ENCODE measurements at places on chromosomes 7 and 10.

DNA sequence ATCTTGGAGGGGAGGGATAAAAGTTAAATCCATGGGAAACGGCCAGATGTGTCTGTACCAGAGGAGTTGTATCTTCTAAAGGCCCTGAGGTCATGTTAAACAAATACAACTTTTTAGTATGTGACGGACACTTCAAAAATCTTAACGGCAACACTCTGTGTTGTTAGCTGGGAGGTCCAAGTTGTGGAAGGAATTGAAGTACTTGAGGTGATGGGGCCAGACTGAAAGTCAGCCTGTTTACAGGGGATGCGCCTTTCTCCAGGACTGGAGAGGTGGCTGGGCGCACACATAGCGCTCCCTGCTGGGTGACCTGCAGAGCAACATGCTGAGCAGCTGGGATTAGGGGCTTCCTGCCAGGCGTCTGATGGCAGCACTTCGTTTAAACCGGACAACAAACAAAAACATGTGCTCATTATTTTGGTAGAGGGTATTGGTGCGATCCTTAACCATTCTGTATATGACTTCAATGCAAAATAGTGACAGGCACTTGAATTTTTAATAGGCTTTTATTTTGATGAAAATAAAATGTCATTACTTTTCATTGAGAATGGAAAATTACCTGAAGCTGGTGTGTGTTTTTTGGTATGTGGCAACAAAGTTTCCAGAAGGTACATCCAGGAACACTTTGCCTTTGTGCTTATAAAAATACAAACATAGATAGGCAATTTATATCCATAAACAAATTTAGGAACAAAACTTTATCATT is 198.2 kb downstream of the MLLT10 start:
- no peak for DNase-seq

DNA sequence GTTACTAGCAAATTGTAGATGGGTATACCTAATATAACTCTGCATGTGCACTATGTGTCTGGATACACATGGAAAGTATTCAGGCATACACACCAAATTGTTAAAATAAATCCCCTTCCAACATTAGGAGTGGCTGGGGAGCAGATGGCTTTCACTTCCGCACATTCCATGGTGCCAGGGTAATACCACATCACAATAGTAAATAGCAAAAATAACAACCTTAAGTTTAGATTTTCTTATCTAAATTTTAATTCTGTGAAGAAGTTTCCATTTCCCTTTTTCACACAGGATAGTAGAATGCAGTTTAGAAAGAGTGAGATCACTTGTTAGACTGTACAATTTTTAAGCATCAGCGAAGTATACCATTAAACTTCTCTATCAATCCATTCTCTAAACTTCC is 5.8 kb upstream of the ALOX5 start:
- DNase-seq: no peak

GRCh38 chr10:63337455-63338251 is 128.1 kb downstream of the JMJD1C start:
- DNase-seq: no peak

DNA sequence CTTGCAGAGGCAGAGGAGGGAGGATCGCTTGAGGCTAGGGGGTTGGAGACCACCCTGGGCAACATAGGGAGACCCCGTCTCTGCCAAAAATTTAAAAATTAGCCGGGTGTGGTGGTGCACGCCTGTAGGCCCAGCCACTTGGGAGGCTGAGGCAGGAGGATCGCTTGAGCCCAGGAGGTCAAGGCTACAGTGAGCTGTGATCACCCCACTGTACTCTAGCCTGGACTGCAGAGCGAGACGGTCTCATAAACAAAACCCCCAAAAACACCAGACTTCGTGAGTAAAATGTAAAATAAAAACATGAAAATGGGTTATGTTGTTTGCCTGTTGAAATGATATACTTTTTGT is 699 bp downstream of the LHPP start:
- DNase-seq: no peak

DNA sequence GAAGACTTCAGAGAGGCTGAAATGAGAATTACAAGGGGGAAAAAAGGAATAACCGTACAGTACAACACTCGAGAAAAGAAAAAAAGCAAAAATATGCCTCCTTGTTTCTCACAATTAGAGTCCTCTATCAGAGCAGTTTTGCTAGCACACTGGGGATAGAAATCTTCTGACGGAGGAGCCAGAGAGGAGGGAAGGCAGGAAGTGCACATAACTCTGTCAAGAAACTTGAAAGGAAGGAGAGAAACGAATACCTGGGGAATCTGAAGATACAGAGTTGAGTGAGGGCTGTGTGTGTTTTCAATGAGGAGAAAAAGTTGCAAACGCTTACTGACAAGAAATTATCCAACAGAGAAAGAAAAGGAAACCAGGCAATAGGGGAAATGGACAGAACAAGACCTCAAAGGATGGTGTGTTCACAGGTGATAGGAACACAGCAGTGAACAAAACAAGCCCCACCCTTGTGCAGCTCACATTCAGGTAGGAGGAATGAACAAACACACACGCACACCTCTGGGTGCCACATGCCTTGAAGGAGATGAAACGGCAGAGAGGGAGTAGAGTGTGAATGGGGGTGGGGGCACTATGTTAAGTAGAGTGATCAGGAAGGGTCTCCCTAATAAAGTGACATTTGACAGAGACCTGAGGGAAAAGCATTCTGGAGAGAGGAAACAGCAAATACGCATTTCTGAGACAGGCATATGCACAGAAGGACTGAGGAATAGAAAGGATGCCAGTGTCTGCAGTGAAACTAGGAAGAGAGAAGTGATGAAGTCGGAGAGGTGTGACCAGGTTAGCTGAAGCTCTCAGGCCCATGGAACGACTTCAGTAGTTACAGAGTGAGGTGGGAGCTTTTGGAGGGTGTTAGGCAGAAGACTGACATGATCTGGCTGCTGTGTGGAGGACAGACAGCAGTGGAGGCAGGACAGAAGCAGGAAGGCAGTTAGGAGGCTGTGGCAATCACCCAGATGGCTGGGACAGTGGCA is 46.7 kb upstream of the SPOCK2 start:
- DNase-seq: no peak

DNA sequence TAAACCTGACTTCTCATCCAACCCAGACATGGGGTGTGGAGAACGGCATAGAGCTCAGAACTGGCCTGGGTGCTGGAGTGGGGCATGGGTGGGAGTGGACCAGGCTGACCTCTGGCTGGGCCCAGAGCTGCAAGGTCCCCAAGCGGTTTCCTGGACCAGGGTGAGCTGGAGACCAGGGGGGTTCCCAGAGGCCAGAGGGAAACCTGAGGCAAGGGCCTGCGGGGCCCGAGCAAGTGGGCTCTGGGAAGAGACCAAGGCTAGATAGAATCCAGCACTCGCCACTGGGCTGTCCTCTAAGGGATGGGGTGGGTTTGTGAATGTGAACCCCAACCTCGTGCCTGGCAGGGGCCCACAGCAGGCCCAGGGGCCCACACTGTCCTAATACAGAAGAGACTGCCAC is 39.4 kb upstream of the RET start:
- DNase-seq: no peak

DNA sequence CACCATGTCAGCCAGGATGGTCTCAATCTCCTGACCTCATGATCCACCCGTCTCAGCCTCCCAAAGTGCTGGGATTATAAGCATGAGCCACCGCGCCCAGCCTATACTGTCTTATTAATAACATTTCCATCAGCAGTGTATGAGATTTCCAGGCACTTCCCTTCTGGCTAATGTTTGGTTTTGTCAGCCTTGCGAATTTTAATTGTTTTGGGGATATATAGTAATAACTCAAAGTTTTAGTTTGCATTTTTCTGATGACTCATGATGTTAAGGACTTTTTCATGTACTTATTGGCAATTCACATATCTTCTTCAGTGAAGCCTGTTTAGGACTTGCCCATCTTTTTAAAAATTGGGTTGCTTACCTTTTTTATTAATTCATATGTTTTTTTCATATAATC is 76.0 kb downstream of the TMEM270 start:
- no peak for DNase-seq

- DNase-seq: no peak
Observed at GRCh38 chr10:45509491-45509890, 135.5 kb downstream of the ALOX5 start.

DNA sequence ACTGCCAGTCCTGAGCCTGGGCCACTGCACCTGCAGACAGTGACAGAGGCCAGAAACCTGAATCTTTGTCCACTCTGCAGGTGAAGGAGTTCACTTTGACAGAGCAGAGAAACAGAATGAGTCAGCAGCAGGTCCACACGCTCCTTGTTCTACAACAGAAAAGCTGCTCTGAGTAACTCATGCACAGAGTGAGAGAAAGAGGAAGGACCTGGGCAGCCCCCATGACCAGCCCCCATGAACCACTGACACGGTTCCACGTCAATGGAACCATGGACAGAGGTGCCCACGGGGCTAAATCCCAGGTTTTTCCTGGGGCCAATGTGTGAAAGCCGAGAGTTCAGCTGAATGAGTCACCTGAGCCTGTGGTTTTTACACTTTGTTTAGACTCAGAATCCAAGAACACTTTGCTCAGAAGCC is 40.8 kb upstream of the CTBP2 start:
- no peak for DNase-seq

DNA sequence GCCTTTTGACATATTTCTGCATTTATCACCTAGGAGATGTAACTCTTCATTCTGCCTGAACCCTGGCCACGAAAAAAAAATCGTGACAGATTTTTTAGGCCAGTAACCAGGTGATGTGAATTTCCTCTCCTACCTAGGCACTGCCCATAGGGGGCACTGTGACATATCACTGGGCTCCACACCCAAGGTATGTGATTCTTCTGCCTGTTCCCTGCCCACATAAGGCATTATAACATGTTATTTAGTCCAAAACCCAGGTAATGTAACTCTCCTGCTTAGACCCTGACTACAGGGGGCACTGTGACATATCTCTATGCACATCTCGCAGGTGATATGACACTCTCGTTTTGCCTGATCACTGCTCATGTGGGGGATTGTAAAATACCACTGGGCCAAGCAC is 29.5 kb upstream of the ZNF107 start:
- DNase-seq: no peak
